ENCODE measurements at places on chromosomes 2 and 18.
A peak's percentile ranks its signal among the peaks of the same experiment; 100 is the strongest.

DNA sequence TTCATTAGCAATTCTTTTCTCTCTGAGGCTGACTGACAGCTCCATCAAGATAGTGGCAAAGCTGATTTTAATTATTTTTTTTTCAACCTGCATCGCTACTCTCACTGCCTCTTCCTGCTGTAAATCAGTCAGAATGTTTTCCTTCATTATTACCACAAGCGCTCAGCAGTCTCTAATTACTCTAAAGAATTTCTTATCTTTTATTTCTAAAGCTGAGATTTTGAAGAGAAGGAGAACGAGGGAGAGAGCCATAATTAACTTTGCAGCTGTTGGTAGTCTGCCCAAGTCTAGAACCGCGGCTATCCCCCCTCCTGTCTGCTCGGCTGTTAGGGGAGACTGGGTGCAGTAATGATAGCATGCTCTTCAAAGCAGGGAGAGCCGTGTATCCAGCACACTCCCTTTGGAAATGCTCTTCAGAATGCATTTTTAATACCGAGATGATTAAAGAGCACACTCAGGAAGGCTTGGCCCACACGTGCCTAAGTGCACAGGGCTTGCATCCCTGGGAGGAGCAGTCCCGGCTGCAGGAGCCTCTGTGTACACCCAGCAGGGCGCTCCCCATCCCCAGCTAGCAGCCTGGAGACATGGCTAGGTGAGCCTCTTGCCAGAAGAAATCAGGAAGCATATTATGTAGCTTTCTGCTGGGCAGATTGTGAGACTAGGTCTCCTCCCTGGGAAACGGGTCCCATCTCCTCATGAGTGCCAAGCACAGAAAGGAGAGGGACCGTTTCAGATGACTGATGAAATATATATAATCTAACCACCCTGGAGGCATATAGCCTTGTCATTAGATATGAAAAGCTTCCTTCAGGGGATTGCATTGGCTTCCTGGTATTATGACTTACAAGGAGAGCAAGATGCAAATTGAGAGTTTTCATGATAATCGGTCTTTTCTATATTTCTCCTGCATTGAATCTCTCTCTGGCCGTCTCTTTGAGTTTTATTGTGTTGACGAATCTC lies 555.2 kb downstream of the CMPK2 start:
- DNase-seq: peak; percentile 64

GRCh38 chr2:9004338-9005204 lies 1.1 kb upstream of the MBOAT2 start:
- DNase-seq: no peak

DNA sequence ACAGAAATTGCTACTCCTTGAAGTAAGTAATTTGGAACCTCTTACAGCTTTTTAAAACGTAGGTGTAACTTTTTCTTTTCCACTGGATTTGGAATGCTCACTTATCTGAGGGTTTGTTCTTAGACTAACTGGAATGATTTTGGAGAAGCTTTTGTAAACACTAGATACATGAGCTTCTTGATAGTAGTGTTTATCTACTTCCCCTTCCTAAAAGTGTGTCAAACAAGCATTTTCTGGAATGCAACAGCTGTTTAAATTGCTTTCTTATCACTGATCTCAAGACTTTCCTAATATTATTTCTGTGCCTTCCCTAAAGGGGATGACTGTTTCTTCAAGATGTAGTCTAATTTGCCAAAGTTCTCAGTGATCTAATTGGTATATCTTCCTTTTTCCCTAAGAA lies 282.6 kb downstream of the CCDC178 start:
- DNase-seq: no peak

- no peak for DNase-seq
Observed at GRCh38 chr2:111638274-111638877, 245.6 kb downstream of the ANAPC1 start.

GRCh38 chr2:159550231-159550630 lies 66.1 kb downstream of the BAZ2B start:
- DNase-seq: no peak

DNA sequence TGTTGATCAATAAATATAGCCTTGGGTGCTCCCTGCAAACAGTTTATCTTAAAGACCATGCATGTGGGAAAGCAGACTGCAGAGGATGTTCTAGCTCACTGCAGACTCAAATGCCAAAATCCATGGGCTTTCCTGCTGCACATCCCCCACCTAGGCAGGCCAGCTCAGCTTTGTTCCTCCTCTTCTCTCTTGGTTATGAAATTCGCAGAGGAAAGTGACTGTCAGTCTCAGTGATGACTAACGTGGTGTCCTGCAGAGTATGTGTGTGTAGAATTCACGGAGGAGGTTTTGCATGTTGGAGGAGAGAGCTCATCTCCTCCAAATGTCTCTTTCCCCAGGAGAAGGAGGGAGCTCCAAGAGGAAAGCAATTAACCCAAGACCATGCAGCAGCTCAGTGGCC lies 21.4 kb upstream of the KCNS3 start:
- no peak for DNase-seq

GRCh38 chr18:51757255-51757924 lies 559.9 kb upstream of the MEX3C start:
- DNase-seq: no peak

GRCh38 chr2:70678576-70679143 lies 89.3 kb downstream of the ADD2 start:
- no peak for DNase-seq
